ENCODE measurements at places on chromosomes 7 and 10.

DNA sequence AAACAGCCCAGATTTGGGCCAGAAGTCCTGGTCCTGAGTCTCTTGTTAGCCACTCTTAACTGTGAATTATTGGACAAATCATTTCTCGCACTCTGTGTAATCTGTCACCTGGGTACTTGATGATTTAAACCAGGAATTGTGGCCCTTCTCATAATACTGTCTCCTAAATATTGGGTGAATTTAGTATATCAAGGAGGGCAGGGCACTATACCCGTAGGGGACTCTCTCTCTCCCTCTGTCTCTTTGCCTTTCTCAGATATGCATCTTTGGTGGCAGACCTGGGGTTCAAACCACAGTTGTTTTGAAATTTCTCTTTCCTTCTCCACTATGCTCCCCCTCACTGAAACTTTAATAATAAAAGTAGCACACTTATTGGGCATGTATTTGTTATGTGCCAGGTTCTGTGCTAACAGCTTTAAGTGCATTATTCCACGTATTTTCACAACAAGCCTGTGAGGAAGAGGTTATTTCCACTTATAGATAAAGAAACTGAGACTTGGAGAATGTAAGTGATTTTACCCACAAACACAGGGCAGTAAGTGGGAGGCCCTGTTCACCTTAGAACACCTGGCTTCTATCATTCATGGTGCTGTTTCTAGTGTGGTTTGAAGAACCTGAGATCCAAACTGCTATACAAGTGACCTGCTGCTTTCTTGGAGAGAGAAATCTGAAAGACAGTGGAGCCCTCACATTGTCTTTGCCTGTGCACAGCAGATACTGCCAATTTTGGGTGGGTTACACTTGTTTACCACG, 11.8 kb downstream of the FAS start:
- DNase-seq, result no peak

DNA sequence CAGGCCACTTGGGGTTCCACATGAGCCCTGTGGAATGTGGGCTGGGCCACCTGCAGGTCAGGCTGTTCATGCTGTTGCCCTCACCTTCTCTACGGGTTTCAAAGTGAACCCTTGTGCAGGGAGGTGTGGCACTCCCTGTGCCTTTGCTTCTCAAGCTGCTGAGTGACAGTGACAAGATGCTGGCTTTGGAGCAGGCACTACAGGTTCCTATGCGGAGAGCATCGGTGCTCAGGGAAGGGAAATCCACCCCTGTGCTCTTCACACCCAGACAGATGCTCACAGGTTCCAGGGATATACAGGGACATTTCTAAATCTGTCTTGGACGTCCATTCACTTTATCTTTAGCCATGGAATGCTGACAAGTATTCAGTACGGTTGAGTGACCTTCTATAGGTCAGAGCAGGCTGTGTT, 1005.0 kb downstream of the LRMDA start:
- no peak for DNase-seq

DNA sequence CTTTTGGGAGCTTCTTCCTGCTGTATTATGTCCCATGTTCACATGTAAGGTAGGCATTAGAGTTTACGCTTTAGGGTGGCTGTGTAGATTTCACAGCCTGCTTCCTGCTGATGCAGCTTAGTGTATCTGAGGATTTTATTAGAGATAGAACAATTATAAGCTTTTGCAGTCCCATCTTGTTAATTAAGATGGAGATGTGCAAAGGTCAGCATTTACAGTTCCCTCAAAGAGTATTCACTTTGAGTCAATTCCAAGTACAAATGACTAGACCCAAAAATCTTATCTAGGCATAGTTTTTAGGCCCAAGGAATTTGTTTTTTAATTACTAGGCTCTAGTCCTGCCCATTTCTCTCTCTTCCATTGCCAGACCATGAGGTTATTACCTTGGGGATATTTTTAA, 239.9 kb upstream of the PHF14 start:
- no peak for DNase-seq

GRCh38 chr7:96589038-96589437, 120.6 kb downstream of the SEM1 start:
- DNase-seq, result no peak

GRCh38 chr10:1120801-1121211, 64.6 kb downstream of the WDR37 start:
- no peak for DNase-seq

DNA sequence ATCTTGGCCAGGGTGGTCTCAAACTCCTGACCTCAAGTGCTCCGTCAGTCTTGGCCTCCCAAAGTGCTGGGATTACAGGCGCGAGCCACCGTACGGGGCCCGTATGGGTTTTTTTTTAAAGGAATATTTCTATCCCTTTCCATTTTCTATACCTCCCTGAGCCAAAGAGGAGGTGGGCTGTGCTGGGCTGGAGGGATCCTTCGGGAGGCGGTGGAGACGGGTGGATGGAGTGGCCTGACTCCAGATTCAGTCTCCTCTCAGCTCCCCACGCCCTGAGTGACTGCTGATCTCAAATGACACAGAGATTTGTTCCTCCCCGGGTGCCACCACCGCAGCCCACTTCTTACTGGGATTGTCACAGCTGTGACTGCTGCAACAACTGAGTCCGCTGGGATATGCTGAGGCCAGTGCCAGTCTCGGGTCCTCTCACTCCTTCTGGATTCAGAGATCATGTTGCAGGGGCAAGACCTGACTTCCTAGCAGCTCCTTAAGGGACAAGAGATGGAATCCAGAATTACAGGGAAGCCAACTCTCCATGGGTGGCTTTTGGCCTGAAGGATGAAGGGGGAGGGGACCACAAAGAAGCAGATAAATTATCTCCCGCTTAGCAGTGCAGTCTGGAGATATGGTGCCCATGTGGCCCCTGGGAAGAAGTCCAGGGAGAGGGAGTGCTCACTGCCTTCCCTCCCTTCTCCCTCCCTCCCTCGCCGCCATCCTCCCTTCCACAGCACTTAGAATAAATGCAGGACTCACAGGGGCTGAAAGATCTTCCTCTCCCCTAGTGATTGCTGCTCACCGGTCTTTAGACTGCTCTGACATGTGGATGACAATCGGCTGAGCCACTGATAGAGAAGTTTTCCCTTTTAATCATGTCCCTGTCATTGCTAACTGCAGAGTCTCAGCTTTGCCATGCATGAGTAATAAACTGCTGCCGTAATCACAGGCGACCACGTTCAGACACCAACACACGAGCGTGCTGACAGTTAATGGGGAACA, 14.3 kb downstream of the GALNT17 start:
- DNase-seq, result no peak
